ENCODE measurements at places on chromosomes 4 and X.

GRCh38 chr4:1318488-1319213, 28.4 kb upstream of the UVSSA start:
- DNase-seq, result no peak

GRCh38 chr4:55947254-55947882, 1.4 kb upstream of the CEP135 start:
- no peak for DNase-seq

- no peak for DNase-seq
These were observed 139.3 kb downstream of the GASK1B start for GRCh38 chr4:158033416-158034120.

DNA sequence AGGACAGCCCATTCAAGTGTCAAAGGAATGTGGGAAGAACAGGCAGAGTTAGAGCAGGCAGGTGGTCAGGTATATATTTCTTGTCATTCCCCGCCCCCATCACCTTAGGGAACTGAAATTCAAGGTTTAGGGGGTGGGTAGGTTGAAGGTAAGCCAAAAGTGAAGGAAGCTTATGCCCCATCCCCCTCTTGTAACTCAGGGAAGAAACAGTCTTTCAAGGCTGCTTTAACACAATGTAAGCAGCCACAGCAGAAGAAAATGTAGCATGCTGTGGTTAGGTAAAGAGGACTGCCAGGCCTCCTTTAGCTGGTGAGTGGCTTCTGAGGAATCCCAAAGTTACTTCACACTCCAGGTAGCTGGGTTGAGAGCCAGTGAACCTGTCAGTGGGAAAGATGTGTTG, 122.3 kb downstream of the RS1 start:
- no peak for DNase-seq

- DNase-seq, result no peak
These were observed 276.2 kb upstream of the KLF3 start for GRCh38 chr4:38387819-38388218.

DNA sequence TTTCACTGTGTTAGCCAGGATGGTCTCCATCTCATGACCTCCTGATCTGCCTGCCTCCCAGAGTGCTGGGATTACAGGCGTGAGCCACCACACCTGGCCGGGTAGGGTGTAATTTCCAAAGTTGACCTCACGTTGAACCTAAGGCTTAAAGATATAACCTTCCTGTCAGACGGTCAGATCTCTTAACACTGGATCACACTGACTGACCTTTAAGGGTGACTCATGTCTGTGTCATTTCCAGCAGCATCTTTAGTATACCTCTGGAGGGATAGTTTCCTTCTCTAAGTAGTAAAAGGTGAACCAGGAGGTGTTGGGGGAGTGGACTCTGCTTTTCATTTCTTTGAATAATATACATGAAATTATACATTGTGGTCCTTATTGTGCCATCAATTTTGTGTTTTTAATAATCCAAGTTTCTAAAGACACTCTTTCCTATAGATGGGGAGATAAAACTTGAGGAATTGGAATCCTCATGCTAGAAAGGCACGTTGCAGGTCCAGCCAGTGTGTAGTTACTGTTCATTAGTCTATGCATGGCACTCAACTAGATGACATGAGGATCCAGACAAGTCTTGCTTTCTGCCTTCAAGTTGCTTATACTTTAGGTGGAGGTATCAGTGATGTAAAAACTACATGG, 45.7 kb downstream of the ARHGAP10 start:
- DNase-seq, result no peak

DNA sequence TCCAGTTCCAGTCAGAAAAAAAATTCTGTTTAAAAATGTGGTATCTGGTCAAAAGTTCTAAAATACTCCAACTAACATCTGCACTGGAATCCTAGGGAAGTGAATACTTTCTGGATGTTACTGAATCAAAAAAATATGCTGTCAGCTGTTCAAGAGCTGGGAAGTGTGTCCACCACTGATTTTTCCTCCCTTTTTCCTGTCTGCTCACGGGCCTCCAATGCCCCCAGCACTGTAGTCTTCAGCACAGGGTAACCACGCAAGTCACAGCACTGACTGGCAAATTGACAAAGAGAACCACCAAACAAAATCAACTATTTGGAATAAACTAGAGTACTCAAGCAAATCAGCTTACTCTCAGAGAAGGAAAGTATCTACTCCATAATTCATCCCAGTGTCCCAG, 9.9 kb downstream of the VEGFC start:
- DNase-seq, result no peak

GRCh38 chr4:84814094-84814750, 152.3 kb downstream of the WDFY3 start:
- no peak for DNase-seq

GRCh38 chr4:168629566-168629965, 132.7 kb downstream of the PALLD start:
- DNase-seq, result no peak

DNA sequence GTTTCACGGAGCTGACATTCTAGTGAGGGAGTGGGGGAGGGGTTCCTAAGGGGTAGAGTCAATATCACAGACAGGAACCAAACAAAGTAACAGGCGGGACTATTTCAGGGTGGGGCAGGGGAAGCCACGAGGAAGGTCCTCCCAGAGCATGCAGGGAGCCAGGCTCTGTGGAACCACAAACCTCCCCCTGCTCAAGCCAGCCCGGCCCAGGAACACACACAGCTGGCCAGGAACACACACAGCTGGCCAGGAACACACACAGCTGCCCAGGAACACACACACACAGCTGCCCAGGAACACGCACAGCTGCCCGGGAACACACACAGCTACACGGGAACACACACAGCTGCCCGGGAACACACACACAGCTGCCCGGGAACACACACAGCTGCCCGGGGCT, 24.8 kb downstream of the EVC2 start:
- no peak for DNase-seq

GRCh38 chr4:74904509-74905065, 28.3 kb upstream of the PARM1 start:
- DNase-seq, result no peak

GRCh38 chrX:119942173-119942819, 1.3 kb downstream of the NKAP start:
- DNase-seq, result no peak

GRCh38 chr4:17376205-17376604, 135.7 kb downstream of the QDPR start:
- no peak for DNase-seq

DNA sequence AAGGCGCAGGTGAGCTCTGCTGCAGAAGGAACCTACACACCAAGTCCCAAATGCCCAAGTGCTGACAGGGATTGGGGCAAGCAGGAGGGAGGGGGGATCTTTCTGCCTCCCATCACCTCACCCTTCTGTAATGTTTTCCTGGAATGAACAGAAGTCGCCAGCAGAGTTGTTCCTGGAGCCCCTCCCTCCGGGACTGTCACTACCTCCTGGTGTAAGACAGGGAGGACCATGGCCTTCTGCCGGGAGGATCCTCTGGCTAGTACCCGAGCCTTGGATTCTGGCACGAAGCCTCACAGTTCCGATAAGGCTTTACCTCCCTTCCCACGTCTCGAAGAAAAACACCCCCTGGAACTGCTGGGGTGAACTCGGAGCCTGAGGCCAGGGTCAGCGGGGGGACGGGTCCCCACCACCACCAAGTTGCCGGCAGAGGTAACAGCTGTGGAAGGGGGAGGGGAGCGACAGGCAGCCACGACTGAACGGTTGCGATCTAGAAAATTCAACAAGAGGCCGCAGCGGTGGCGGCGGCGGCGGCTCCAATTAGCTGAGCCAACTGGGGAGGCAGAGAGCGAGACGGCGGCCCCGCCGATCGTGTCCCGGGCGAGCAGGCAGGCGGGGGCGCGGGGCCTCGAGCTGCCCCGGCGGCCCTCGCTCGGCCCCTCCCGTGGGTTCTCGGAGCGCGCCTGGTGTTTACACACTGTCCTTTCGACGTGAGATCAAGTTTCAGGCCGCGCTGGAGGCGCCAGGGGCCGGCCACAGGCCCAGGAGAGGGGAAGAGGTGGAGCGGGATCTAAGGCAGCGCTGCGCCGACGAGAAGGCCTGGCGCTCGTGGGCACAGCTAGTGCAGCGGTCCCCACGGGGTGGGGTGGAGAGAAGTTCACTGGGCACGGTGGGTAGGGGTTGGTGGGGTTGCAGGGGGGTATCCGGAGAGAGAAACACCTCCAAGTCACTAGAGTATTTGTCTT, 53.7 kb upstream of the BCOR start:
- DNase-seq, result no peak

- DNase-seq, result no peak
These were observed 38.6 kb downstream of the HTRA3 start for GRCh38 chr4:8308144-8308543.

DNA sequence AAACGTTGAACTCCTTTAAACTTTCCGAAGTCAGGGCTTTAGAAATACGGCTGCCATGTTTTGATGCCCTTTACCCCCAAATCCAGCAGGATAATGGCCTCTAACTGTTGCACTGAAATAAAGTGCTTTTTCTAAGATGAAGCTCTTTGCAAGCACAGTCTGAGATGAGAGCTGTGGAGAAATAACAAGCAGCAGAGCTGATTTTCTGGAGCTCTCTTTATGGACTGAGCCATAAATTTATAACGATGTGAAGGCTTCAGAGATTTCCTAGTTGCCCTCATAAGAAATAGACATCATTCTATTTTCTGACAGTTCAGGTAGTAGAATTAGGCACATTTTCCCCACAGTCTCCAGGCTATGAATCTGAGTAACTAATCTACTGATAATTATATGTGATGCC, 567.3 kb downstream of the PDHA2 start:
- no peak for DNase-seq

GRCh38 chrX:28920153-28920943, 333.1 kb downstream of the IL1RAPL1 start:
- DNase-seq, result no peak

DNA sequence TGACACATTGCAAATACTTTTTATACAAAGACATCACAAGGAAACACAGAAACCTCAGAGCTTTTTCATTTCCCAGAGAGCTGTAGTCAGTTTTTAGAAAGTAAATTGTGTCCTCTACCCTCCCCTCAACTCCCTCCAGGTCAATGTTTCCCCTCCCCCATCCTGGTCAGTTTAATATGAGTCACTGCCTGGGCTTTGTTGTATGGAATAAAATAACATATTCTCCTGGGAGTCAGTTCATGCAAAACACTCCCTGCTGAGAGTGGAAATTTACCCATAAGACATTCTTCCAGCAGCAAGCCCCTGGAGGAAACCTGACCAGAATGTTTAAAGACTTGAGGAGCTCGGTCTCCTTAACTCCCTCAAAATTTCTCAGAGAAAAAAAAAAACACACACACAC, 270.1 kb upstream of the LDB2 start:
- no peak for DNase-seq

GRCh38 chrX:95626748-95627147, 1057.9 kb upstream of the DIAPH2 start:
- DNase-seq, result no peak

GRCh38 chrX:19875050-19875431, 12.4 kb downstream of the SH3KBP1 start:
- no peak for DNase-seq

- no peak for DNase-seq
These were observed 451.0 kb upstream of the ZFP42 start for GRCh38 chr4:187544461-187545053.

DNA sequence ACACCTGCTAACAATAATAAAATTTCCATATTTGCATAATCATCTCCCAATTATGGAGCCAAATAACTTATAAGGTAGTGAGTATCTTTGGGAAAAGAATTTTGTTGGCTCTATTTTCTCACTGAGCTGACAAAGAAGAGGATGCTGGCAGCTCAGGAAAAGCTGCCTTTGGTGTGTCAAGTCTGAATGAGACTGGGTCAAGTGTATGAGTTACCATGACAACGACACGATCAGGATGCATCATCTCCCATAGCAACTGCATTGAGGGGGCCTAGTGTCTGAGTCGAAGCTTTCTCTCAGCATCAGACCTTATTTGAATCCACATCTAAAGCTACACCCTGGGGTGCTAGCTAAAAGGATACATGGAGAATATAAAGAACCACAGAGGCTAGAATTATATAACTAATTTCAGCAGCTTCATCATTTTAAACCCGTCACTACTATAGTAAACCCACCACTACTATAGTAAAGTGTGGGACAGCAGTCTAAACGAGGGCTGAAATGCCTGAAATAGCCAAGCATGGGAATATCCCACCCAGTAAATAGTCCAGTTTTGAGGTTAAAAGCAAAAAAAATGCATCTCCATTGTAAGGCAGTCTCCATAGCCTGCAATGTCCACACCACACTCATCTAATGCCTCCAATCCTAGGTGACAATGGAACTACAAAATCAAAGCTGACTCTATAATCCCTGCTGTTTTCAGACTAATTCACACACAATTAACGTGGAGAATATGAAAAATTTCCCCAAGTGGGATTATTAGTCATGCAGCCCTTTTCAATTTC, 16.0 kb downstream of the GSPT2 start:
- no peak for DNase-seq

DNA sequence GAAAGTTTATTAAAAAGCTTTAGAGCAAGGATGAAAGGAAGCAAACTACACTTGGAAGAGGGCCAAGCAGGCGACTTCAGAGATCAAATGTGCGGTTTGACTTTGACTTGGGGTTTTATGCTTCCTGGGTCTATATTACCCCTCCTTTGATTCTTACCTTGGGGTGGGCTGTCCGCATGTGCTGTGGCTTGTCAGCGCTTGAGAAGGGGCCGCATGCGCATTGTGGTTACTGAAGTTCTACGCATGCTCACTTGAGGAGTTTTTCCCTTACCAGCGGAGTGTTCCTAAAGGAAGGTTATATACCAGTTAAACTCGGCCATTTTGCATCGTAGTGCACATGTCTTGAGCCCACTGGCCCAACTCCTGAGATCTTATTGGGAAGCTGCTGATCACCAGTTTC, 9.9 kb downstream of the ZNF157 start:
- DNase-seq, result peak; percentile 50

DNA sequence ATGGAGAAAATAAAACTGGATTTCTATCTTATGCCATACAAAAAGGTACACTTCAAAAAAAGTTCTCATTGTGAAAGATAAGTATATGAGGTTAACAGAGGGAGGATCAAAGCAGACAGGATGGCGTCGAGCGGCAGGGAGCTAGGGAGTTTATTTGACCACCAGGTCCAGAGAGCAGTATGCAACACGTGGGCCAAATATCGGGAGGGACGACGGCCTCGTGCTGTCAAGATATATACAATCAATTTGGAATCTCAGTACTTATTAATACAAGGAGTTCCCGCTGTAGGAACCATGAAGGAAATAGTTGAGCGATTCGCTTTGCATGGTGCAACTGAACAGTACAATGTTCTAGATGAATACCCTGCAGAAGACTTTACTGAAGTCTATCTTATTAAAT, 1069.4 kb upstream of the INTU start:
- DNase-seq, result no peak

DNA sequence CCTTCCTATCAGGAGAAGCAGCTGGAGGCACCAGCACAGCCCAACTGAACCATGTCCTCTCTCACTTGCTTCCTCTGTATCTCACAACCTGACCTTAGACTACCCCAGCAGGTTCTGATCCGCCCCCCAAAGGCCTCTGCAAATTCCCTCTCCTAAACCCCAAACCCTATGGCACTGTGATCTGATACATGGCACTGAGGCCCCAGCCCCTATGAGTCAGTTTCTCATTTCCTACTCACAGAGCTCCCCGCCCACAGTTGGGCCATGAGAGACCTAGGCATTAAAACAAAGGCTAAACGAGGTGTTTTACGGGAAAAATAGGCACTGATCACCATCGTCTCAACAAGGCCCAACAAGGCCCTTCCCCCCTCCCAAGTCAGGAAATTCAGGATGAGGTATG, 19.1 kb downstream of the SASH3 start:
- no peak for DNase-seq

All from activated gamma-delta T cell treated with anti-CD3 and anti-CD28 coated beads, Interleukin-2, amount 50 U/mL, for 16 hours (primary cell).